ENCODE measurements at places on chromosomes 1 and 21. TPM values are rescaled to one million over a fixed set of nuclear protein-coding genes. Genes with fewer than 3 reads are reported as not detected.

SAMD13 gene
- 0.80 TPM for total RNA-seq

TMEM54 gene
- total RNA-seq: 35.5 TPM

DNA sequence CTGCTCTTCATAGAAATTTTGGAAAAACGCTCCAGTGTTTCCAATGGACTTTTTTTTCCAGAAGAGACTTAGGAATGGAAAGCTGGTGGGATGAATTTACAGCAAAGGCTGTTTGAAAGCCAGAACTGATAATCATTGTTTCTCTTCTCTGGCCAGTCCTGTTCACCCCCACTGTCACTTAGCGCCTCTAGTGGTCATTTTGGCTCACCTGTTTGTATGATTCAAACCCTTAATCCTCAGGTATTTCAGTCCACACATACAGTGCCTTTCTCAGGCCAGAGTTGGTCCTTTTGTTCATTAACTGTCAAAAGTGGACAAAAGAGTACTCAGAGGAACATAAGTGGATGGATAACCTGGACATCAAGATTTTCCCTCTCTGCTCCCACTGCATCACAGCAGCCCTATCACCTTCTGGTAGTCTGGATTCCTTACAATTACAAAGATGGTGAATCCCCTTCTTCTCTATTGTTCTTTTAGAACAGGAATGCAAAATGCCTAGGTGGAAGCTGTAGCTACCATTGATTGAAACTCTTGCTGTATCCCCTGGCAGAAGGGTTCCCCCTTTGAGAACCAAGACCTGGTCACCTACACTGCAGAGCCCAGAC, 177.6 kb upstream of the OLFM3 start:
- DNase-seq: peak; percentile 13

- no peak for DNase-seq
Observed at GRCh38 chr1:47223921-47224675, 7.9 kb downstream of the TAL1 start.

DNA sequence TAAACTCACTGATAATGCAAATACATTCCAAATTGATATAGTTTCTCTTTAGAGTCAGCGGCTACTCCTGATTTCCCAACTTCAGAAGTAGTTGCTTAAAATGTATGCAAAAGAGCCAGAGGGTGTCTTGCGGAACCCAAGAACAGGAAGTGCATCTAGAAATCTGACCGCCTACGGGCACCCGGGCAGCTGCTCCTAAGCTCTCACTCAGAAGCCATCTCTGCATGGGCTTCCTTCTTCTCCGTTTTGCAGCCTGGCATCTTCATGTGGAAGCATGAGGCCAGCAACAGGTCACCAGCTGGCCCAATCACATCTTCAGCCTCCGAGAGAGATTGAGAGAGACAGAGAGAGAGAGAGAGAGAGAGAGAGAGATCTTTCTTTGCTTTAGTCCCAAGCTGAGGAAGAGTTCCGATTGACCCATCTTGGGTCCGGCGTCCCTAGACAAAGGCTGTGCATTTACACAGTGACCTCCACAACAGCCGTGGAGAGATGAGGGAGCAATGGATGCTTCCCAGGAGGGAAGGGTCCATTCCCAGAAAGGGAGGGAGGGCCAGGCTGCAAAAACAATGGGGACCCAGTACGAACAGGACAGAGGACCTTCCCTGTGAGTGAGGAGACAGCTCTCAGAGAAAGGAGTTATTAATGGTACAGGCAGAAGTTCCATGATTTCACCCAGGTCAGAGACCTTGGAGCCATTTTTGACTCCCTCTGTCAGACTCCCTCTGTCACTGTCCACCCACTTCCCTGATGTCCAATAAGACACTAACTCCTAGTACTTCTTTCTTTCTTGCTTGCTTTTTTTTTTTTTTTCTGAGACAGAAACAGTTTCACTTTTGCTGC, 28.2 kb upstream of the SLC30A1 start:
- DNase-seq: no peak

DNA sequence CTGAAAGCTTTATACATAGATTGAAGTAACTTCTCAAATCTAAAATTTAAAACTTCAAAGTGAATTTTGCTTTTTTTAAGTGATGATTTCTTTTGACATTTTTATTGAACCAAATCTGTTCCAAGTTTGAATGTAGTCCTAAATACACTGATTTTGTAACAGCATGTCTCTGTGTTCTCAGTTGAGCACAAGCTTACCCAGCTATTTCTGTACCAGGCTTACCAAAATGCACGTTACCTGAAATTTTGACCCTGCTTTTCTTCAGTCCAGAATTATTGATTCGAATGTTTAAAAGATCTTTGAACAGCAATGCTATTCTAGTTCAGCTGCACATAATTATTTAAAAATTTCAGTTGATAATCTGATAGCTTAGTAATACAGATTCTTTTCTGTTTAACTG, 25.6 kb downstream of the AGO4 start:
- DNase-seq: no peak

DNA sequence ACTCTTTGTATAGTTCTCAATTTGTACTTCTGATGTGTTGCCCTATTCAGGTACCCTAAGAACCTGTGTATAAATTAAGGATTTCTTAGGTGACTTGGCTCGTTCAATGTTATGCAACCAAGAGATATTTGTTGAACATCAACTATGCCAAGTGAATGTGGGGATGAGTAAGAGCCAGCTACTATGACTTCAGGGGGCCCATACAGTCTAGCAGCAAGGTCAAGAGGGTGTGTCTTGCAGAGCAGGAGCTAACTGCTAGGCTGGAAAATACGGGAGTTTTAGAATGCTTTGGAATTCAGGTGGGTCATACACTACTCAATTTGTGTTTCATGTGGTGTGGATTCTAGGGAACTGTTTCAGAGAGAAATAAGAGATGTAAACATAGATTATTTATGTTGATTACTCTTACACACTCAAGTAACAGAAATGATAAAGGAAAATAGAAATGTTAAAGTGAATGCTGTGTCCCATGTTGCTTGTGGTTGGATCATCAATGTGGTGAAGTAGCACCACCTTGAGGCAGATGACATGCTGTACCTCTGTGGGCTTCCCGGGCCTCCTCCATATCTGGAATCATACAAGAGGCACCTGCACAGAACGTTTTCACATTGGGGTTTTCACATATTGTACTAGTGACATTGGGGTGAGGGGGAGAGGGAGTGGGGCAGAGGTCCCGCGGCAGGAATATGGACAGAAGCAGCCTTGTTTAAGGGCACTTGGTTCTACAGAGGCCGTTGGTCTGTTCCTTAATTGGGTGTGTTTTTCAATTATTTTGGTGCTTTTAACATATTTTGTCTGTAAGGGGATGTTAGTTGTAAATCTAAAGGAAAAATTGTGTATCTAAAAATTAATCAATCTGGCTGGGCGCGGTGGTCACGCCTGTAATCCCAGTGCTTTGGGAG, 12.4 kb downstream of the ARPC5 start:
- peak; percentile 62 for DNase-seq

DNA sequence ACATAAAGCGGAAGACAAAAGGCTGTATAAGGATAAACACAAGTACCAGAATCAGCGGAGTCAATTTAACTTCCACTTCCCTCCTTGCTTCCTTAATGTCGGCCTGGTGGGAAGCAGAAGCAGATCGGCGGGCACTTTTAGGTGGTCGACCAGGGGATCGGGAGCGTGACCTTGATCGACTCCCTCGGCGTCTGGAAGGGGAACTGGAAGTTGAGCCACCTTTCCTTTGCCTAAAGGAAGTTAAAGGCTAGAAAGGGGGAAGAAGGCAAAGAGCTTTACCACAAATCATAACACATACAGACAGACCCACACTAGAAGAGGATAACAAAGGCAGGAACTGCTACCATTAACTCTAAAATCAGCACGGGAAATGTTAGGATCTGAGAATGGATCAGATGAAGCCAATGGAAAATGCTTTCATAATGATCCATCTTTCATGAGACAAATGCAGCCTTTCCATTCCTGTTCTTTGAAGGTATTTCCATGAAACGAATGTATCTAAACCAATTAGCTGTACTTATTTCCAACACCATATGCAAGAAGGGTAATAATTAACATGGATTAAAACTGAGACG, 5.7 kb downstream of the LBR start:
- no peak for DNase-seq
